Activated T-helper 1 cell treated with anti-CD3 and anti-CD28 coated beads, Interleukin-2, amount 50 U/mL, for 16 hours (primary cell): ENCODE measurements at places on chromosomes 4 and X.

GRCh38 chr4:151105454-151106032, 6.1 kb downstream of the RPS3A start:
- DNase-seq = no peak

DNA sequence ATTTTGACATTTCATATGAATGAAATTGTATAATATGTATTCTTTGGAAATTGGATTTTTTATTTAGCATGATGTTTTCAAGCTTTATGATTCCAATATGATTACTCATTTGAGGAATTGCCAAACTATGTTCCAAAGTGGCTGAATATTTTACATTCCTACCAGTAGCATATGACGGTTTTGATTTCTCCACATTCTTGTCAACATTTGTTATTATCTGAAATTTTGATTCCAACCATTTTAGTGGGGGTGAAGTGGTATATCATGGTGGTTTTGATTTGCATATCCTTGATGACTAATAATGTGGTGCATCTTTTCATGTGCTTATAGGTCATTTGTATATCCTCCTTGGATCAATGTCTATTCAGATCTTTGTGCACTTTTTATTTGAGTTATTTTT, 2.6 kb upstream of the BEX1 start:
- no peak for DNase-seq

- no peak for DNase-seq
Measured at GRCh38 chrX:39519030-39519488, 578.7 kb downstream of the BCOR start.

GRCh38 chr4:92433272-92433758, 129.5 kb downstream of the GRID2 start:
- no peak for DNase-seq

DNA sequence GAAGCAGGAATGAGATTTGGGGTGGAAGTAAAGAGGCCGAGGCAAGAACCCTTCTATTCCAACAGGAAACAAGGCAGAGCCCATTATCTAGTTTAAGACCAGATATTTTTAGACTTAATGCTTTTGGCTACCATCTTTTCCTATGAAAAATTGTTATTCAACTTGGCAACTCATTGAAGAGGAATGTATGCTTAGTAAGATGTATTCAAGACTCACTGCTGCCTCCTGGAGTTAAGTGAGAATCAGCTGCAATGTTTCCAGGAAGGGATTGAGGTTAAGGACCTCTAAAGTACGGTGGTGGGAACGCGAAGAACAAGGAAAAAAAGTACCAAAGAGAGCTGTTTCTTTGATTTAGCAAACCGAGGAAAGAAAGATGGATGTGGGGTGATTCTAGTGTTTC, 89.1 kb downstream of the RAPGEF2 start:
- no peak for DNase-seq

- no peak for DNase-seq
Measured at GRCh38 chr4:19693936-19694570, 557.7 kb upstream of the SLIT2 start.

- DNase-seq = no peak
Measured at GRCh38 chrX:64894454-64895038, 81.7 kb downstream of the ZC4H2 start.

- no peak for DNase-seq
Measured at GRCh38 chr4:68175562-68176155, 46.0 kb upstream of the TMPRSS11F start.

- DNase-seq = no peak
Measured at GRCh38 chr4:182289809-182290208, 46.6 kb downstream of the TENM3 start.

DNA sequence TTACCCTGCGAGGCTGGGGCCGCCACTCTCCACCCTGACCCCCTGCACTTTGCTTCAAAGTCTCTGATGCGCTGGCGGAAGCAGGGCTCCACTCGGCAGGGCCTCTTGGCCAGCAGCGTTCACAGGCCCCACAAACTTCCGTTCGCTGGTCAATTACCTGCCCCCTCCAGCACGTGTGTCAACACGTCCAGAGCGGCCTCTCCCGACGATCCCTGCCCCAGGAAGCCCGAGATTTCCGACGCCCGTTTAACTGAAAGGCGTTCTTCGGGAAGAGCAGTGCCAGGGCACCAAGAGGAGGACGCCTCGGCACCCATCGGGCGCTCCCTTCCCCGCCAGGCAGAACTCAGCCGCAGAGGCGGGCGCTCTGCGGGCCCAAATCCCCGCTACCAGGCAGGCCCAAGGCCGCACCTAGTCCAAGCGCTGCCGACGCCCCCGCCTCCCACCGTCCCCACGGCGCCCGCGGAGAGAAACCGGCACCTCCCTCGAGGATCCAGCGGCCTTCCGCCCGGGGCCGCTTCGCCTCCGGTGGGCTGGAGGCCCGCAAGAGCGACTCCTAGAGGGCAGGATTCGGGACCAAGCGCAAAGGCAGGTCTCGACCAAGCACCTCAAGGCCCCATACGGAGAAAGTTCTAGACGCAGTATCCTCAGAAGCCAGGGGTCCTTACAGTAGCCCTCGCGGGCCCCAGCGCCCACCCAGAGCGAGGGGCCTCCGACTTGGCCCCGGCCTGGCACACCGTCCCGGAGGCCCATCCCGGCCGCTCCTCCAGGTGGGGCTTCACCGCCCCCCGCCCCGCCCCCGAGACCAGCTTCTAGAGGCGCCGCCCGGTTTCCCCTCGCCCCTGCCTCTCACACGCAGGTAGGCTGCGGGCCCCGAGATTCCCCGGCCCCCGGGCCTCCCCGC, 586 bp downstream of the BCAP31 start:
- DNase-seq = peak; percentile 36

GRCh38 chr4:94032754-94033153, 174.9 kb upstream of the SMARCAD1 start:
- DNase-seq = no peak

- no peak for DNase-seq
Measured at GRCh38 chrX:21004835-21005234, 369.4 kb upstream of the CNKSR2 start.

DNA sequence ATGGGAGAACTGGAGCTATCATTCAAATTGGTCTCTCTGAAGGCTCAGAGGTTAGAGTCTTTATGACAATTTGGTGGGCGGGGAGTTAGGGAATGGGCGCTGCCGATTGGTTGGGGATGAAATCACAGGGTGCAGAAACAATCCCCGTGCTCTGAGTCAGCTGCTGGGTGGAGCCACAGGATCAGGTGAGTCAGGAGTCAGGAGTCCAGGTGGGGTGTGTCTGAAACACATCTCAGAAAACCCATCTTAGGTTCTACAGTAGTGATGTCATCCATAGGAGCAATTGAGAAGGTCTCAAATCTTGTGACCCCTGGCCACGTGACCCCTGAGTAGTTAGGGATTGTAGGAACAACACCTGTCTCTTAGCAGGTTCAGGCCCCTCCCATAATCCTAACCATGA, 41.6 kb upstream of the TLR3 start:
- DNase-seq = no peak

DNA sequence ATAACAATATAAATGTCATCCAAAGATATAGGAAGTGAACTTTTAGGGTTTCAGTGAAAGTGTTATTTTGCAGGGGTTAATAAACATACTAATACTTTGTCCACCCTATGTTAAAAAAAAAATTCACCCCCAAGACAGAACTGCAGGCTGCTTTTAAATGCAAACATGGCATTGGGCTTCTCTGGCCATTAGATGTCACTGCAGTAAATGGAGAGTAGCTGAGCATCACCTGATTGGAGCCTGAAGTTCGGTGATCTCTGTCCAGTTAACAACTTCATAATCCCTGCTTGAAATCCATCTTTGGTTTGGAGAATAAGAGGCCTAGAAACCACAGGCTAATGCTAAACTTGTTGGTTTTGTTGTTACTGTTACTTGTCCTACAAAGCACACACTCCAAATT, 18.7 kb downstream of the SLC25A43 start:
- no peak for DNase-seq

DNA sequence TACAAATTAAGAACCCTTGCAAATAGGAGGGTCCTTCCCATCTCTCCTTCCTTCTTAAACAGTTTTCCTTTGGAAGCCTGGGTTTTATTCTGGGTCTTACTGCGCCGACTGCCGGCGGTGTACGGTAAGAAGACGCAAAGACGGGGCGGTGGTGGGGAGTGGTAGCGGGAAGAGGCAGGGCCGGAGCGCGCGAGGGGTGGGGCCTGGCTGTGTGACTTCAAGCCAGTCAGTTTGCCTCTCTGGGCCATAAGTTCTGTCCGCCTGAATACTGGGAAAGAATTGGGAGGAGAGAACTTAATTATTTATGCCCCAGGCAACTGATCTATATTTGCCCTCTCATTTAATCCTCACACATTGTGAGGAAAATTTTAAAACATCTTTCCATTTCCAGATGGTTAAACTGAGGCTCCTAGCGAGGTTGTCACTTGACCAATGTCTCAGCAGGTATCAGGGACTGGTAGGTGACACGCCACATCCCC, 726 bp upstream of the KANTR start:
- peak; percentile 57 for DNase-seq

GRCh38 chr4:106795326-106795725, 240.8 kb downstream of the DKK2 start:
- no peak for DNase-seq

GRCh38 chr4:8765084-8765483, 106.6 kb downstream of the HMX1 start:
- DNase-seq = no peak

- no peak for DNase-seq
Measured at GRCh38 chrX:153347530-153347929, 13.6 kb downstream of the ZNF275 start.

DNA sequence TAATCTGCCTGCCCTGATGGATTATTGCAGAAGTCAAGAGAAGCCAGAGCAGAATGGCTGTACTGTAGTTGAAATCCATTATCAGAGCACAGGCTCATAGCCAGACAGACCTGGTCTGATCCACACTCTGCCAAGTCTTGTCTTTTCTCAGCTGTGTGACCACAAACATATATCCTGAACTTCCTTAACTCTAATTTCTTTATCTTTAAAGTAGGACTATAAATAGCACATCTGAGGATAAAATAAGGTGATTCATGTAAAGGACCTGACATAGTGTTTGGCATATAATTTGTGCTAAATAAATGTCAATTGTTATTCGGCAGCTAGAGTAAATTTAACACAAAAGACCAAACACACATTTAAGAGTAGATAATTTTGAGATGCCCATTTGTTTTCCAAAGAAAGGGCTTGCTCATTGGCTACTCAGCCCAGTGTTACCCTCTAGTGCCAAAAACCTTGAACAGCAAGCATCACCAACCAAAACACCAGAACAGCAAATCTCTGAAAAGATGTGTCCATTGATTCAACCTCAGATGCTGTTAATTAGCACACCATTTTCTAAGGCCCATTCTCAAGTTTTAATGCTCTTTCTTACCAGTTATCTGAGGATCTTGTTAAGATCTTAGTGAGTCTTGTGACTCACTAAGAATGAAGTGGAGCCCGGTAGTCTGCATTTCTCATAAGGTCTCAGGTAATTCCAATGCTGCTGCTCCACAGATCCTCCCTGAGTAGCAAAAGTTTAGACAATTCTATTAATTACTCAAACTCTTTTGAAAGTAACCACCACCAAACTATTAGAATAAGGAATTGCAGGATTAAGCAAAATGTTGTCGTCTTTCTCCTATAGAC, 108.8 kb downstream of the HHIP start:
- no peak for DNase-seq

DNA sequence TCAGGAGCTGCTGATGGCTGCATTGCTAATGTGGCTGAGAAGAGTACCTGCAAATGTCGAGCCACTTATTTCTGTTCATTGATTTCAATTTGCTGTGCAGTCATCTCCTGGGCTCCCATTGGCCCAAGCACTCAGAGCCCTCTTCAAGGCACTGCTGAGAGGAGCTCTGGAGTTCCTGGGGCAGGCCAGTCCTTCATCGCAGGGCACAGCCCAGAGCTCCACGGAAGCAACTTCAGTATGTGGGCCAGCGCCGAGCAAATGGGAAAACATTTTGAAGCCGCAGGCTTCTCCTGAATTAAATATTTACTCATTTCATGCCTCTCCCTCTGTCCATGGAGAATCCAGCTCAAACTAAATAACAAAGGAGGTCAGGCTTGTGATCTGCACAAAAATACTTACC, 383.3 kb downstream of the BCOR start:
- no peak for DNase-seq

DNA sequence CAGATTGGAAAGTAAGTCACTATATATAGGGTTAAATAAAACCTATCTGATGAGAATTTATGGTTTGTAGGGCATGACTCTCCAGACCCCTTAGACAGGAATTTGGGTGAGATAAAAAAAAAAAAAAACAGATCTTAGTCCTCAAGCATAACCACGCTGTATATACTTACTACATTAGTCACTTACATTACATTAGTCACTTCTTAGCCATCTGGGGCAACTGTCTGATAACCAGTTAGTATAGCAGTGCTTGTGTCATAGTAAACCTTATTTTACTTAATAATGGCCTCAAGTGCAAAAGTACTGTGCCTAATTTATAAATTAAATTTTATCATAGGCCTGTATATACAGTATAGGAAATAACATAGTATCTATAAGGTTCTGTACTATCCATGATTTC, 60.2 kb upstream of the RPS6KA6 start:
- no peak for DNase-seq

DNA sequence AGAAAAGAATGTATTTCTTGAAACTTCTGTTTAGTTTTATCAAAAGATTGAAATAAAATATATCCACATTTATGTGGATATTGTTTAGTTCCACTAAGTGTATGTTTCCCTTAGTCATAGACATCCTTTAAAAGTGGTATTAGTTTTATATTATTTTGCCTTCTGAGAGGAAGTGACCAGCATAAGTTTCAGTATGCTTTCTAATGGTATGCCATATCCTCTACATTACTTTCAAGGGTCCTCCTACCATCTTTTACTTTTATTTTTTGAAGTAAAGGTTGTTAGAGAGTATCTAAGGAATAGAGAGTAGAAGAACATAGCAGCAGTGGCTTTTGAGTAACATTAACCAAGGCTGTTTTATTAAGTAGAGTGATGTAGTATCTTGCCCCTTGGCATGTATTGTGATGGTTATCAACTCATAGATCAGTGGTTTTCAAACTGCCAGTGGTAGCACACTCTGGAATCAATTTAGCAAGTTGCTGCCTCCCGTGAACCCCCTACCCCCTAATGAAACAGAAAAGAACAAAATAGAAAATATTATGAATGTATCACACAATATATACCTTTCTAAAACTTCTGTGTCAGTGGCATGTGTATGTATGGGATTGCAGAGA, 44.8 kb downstream of the RBPJ start:
- DNase-seq = no peak

- DNase-seq = no peak
Measured at GRCh38 chr4:184413261-184414046, 60.9 kb downstream of the IRF2 start.

GRCh38 chr4:183986971-183987946, 82.2 kb downstream of the STOX2 start:
- no peak for DNase-seq

DNA sequence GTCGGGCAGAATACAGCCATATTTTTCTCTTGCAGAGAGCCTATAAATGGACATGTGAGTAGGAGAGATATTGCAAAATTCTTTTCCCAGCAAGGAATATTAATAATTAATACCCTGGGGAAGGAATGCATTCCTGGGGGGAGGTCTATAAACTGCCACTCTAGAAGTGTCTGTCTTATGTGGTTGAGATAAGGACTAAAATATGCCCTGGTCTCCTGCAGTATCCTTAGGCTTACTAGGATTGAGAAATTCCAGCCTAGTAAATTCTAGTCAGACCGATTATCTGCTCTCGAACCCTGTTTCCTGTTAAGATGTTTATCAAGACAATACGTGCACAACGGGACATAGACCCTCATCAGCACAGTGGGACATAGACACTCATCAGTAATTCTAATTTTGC, 872.6 kb downstream of the FSTL5 start:
- no peak for DNase-seq

- peak; percentile 55 for DNase-seq
Measured at GRCh38 chr4:142846729-142847596, 862 bp upstream of the INPP4B start.
